ENCODE measurements at places on chromosomes 7 and 10. TPM values are rescaled to one million over a fixed set of nuclear protein-coding genes. Genes with fewer than 3 reads are reported as not detected.

The PNLIP gene
- total RNA-seq = not detected

DNA sequence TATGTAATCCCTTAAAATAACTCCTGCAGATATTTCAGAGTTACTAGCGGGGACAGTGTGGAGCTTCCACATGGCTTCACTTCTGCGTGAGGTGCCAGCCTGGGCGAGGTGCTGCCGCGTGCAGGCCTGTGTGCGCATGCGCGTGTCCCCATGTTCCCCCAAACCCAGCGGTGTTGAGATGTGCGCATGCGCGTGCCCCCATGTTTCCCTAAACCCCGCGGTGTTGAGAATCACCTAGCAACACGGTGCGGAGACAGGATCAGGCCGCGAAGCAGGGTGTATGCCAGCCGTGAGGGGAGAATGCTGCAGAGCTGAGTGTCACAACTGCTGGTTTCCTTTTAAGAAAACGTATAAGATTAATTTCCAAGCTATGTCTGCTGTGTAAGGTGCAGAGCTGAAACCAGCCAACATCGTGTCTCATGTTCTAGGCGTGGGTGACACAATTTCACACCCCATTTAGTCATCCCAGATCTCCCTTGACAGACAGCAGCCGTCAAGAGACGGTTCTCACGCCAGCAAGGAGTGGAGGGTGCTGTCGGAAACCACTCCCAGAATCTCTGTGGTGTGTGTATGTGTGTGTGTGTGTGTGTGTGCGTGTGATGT, 71.9 kb upstream of the ADARB2 start:
- DNase-seq = no peak

DNA sequence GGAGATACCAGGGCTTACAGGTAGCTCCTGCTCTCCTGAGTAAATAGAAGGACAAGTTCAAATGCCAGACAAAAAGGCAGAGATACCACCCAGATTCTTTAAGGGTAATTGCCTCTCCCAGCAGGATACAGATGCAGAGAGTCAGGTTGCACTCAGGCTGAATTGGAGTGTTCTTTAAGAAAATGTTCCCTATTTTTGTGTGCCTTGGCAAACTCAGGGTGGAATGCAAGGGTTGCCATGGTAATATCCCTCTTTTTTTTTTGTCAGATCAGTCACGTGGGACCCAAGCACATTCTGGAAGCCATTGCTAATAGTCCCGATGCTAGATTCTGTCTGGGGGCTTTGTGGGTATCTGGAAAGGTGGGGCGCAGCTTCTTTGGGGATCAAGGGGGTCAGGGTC, 628.0 kb downstream of the CALN1 start:
- no peak for DNase-seq

DNA sequence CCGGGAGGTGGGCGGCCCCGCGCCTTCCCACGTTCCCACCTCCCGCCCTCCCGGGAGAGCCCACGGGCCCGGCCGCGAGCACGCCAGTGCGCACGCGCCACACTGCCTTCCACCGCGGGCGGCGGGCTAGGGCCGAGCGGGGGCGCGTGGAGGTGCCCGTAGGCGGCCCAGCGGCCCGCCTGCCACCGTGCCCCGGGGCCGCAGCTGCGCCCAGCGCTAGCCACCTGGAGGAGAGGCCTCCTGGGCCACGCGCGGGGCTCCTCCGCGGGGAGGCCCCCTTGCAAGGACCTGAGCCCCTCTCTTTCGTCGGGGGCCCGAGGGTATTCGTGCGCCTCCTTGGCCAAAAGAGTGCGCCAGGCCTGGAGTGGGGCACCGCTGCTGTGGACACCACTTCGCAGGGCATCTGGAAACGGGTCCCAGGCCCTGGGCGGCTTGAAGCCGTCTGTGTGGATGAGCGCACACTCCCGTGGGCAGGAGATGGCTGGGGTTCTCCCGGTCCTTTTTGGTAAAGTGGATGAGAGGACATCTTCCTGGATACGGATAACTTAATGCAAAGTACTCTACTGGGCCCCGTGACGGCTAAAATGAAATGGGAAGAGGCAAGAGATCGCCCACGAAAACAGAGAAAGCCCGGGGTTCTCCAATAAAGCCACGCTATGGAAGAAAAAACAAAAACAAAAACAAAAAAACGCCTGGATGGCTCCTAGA, 9.0 kb upstream of the EBF3 start:
- no peak for DNase-seq

- no peak for DNase-seq
Observed at GRCh38 chr10:51894771-51895578, 195.6 kb upstream of the CSTF2T start.

DNA sequence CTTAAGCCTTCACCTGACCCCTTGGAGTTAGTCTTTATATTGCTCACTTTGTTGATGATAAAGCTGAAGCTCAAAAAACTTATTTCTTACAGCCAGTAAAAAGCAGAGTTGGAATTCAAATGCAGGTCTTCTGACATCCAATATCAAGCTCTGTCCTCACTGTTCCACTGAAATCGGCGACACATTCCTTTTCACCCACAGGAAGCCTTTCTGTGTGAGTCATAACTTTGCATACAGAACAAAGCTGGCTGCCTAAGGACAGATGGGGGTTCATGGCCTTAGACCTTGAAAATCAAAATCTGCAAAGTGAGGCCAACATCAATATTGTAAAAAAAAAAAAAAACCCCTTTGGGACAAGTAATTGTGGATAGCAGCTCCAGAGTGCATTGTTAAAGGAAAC, 21.8 kb upstream of the AKR1B1 start:
- peak; percentile 70 for DNase-seq

- no peak for DNase-seq
Observed at GRCh38 chr10:35460852-35461460, 124.6 kb downstream of the CCNY start.

DNA sequence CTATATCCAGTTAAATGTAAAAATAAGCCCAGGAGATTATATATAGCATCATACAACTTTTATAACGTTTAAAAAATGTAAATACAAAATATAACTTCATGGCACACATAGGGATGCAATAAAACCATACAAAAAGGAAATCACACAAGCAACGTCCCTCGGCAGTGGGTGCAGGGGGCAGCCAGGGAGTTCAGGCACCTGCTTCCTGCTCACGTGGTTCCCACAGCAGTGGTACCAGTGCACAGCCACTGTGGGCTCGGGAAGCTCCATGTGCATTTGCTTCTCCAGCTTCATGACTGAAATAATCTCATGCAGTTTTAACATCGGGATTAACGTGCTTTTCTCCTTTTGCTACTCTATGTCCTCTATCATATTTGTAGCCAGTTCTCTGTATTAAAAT, 255.5 kb upstream of the CXCL12 start:
- no peak for DNase-seq
